ENCODE measurements at places on chromosomes 16 and 17.

GRCh38 chr17:58002973-58003372, 4.1 kb downstream of the SRSF1 start:
- no peak for DNase-seq

DNA sequence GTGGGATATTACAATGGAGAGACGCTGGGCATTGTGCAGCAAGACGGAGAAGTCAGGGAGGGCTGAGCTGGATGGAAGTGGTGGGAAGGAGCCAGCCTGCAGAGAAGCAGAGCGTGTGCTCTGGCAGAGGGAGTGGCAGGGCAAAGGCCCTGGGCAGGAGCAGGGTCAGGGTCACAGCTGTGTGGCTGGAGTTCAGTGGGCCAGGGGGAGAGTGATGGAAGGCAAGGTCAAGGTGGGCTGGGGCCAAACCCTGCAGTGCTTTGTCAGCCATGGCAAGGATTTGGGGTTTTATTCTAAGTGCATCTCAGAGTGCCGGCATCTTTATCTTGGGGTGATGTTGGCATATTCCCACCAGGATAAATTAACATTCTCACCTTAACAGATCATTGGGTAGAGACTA, 31.9 kb upstream of the C16orf78 start:
- DNase-seq = no peak

DNA sequence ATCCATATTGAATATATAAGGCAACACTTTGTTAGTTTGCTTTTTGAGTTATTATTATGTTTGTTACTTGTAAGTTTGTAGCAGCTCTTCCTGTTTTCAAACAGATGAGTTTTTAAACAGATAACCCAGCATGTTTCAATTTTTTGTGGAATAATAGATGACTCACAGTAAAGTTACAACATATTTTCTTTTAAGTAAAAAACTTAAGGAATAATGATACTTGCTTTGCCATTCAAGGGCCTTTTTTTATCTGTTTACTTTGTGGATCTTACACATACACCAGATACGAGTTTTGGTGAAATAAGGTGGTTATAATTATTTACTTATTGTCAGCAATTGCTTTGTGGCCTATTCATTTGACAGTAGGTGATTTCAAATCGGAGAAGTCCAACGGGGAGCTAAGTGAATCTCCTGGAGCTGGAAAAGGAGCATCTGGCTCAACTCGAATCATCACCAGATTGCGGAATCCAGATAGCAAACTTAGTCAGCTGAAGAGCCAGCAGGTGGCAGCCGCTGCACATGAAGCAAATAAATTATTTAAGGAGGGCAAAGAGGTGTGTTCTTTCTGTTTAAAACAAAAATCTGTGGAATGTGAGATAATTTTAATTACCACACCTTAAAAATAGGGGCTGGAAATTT, 66.3 kb downstream of the BPTF start:
- no peak for DNase-seq

DNA sequence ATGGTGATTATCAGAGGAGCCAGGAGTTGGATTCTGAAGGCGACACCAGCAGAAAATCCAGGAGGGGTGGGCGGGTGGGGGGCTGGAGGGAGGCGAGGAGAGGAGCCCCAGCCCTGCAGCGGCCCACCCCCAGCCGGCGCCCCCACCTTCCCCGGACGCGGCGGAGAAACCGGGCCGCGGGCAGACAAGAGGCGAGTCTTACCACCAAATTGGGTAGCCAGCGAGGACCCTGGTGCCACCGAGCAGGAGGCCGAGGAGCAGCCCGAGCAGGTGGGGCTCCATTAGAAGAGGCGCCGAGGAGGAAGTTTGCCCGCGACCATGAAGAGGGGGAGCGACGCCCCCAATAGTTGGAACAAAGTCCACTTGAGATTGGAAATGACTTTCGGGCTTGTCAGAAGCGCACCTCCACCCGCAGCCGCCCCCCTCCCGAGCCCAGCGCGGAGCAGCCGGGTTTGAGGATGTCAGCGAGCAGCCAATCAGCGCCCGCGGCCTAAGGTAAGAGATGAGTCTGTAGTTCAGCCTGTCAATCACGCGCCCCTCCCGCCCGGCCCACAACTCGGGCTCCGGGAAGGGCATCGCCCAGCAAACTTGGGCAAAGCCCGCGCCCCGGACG, at the start of gene WNT3:
TSS of gene WNT3 (minus strand) at position 377 of the 613 bp plus-strand sequence. CDS start at position 282, 95 bp downstream.
- peak; percentile 60 for DNase-seq

- peak; percentile 51 for DNase-seq
Observed at GRCh38 chr17:3892095-3892998, 506 bp downstream of the CAMKK1 start.

- no peak for DNase-seq
Observed at GRCh38 chr16:68009157-68009735, 6.5 kb downstream of the DPEP2NB start.

GRCh38 chr17:50559674-50560184, 786 bp upstream of the CACNA1G start:
- DNase-seq = peak; percentile 44

GRCh38 chr16:57264950-57265371, 19.5 kb downstream of the PLLP start:
- no peak for DNase-seq

DNA sequence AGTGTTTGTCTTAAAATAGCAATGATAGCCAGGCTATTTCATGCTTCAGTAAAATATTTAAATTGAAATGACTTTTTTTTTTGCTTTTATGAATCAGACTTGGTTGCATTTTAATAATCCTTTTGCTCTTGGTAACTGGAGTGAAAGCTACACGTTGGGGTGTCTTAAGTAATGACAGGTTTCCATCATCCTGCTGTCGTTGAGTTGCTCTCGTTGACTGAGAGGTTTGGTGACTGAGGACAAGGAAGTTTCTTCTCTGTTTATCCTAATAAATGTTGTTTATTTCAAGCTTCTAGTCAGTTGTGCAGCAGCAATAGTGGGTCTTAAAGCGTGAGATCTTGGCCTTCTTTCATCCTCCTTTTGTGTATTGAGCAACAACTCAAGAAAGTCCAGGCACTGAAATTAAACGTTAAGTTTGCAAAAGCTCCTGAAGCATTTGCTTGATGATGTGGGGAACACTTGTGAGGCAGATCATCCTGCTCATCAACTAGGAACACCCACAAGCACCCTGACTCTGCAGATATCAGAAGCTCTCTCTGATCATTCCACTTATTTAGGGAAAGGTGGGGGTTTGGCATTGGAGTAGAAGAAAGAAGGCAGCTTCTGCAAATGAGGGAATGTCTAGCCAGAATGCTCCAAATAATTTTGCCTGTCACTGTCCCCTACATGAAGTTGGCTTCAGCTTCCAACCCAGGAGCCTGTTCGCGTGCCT, 179.1 kb downstream of the RBFOX1 start:
- no peak for DNase-seq

DNA sequence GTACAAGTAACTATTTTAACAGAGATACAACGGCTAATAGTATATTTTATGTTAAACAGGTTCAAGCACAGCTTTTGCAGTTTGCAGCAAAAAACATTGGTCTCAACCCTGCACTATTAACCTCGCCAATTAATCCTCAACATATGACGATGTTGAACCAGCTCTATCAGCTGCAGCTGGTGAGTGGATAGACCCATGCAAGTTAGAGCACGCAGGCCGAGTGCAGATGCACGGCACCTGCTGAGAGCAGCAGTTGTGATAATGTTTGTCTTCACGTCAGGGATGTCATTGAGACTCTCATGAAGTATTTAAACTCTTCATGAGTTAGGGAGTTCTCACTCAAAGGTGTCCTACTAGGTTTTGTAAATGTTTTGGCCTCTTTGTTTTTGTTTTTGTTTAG, 45.6 kb downstream of the TMC6 start:
- DNase-seq = no peak

DNA sequence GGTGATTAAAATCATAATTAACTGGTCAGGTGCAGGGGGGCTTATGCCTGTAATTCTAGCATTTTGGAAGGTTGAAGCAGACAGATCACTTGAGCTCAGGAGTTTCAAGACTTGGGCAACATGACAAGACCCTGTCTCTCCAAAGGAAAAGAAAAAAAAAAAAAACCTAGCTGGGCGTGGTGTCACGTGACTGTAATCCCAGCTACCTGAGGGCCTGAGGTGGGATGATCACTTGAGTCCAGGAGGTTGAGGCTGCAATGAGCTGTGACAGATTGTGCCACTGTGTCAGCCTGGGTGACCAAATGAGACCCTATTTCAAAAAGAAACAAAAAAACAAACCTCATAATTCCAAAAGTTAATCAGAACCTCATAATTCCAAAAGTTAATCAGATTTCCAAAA, 505.5 kb downstream of the CDH8 start:
- no peak for DNase-seq

GRCh38 chr17:18246880-18247612, 11.5 kb downstream of the FLII start:
- peak; percentile 47 for DNase-seq

- no peak for DNase-seq
Observed at GRCh38 chr16:56470232-56470631, 18.9 kb downstream of the OGFOD1 start.

GRCh38 chr17:55463600-55463999, 42.0 kb upstream of the MMD start:
- no peak for DNase-seq

- no peak for DNase-seq
Observed at GRCh38 chr17:56110463-56111135, 42.7 kb upstream of the ANKFN1 start.

DNA sequence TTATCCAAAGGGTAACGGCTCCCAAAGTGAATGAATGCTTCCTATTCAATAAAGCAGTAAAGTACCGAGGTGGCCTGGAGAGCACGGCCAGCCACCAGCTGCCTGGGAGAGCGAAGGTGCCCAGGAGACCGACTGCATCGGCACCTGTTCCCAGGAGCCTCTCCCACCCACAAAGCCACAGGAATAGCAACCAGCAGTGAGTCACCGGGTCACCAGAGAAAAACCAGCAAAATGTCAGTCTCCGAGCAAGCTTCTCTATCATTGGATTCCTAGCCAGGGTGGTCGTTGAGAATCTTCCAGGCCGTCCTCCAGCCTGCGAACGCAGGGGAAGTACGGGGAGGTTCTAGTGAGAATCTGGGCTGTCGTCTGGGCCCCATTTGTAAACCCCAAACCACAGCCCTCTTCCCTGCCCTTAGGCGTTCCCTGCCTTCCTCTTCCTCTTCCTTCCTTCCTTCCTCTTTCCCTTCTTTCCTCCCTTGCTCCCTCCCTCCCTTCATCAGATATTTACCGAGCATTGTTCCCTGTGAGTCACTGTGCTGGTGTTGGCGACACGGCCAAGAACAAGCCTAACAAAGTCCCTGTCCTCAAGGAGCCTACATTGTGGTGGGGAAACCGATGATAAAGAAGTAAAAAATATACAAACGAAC, 114.6 kb downstream of the SLC39A11 start:
- no peak for DNase-seq

DNA sequence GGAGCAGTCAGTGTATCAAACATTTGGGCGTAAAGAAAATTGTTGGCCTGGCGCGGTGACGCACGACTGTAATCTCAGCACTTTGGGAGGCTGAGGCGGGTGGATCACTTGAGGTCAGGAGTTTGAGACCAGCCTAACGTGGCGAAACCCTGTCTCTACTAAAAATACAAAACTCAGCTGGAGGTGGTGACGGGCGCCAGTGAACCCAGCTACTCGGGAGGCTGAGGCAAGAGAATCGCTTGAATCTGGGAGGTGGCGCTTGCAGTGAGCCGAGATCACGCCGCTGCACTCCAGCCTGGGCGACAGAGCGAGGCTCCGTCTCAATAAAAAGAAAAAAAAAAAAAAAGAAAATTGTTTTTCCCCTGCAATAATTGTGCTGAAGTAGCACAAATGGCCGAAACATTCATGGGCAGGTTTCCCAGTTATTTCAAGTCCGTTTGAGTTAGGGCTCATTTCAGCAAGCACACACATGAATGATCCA, 1.4 kb downstream of the GCSH start:
- DNase-seq = no peak

DNA sequence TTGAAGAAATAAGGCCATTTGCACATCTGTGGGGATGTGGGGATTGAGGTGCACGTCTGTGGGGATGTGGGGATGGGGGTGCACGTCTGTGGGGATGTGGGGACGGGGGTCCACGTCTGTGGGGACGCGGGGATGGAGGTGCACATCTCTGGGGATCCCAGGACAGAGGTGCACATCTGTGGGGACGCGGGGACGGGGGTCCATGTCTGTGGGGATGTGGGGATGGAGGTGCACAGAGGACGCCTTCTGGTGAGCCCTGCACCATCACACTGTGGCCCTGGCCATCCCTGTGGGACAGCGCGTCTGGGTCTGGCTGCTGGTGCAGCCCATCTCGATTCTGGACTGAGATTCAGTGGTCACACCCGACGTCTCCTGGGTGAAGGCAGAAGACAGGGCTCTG, 161.4 kb downstream of the LAT start:
- no peak for DNase-seq

GRCh38 chr16:9389543-9390207, 298.2 kb downstream of the HAPSTR1 start:
- no peak for DNase-seq

- no peak for DNase-seq
Observed at GRCh38 chr16:22071331-22071910, 20.9 kb upstream of the VWA3A start.

- DNase-seq = no peak
Observed at GRCh38 chr16:87380403-87380802, 3.2 kb downstream of the FBXO31 start.

DNA sequence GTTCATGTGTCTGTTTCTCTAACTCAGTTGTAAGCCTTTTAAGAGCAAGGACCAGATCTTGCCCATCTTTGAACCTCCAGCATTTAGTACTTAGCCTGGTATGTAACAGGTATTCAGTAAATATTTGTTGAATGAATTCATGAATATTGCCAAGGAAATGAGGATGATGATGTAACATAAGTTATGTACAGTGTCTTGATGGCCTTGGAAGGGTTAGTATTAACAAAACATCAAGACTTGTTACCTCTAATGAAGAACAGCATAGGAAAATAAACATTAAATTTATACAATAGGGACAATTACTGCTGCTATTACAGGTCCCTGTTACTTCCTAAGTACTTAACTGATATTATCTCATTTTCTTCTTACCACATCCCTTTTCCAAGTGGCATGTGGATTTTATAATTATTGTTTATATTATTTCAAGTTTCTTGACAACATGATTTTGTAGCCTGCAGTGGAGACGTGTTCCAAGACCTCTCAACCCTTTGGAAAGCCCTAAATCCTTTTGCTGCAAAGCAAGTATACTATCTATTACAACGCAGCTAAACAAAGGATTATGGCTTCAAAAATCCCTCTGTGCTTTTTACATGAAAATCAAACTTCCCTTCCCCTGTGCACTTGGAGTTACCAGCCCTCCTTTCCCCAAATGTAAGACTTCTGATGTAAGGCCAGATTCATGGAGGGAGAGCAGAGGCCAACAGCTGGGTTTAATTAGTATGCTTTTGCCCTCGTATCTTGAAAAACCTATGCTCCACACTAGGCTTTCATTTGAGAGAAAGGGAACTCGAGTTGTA, 77.4 kb upstream of the SMIM36 start:
- DNase-seq = no peak

DNA sequence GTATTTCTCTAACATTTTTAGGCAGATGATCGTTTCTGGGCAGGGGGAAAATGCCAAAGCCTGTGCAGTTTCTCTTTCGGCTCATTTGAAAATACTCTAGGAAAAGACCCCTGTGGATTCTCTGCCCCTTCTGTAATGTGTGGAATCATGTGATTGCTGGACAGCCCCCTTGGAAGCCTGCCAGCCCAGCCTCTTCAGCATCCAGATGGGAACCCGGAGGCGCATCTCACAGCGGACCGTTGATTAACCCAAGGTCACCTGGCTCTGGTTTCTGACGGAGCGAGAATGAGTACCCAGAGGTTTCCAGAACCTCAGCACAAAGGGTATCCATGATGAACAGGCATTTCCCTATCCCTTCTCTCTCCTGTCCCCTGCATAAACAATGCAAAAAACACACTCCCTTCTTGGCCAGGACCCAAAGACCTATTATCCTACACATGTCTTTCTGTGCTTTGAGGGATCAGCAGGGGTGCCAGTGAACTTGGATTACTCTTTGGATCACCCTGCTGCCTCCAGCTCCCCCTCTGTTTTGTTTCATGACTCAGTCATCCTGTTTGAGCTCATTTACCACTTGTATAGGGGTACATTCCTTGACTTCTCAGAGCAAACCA, 957.1 kb upstream of the RBFOX1 start:
- no peak for DNase-seq
